Naive thymus-derived CD8-positive, alpha-beta T cell (primary cell): ENCODE measurements at places on chromosomes 16 and 17. TPM values are rescaled to one million over a fixed set of nuclear protein-coding genes. Genes with fewer than 3 reads are reported as not detected.

GRCh38 chr16:58077796-58078195 lies 51.4 kb downstream of the CFAP20 start:
- H3K27ac ChIP-seq: no peak overlapping the region
- H3K36me3 ChIP-seq: peaks cover 5% of the 10 kb centered on the region
- H3K4me1 ChIP-seq: no peaks in the 10 kb centered on the region
- H3K27me3 ChIP-seq: peaks cover 14% of the 10 kb centered on the region
- DNase-seq: no peak

DNA sequence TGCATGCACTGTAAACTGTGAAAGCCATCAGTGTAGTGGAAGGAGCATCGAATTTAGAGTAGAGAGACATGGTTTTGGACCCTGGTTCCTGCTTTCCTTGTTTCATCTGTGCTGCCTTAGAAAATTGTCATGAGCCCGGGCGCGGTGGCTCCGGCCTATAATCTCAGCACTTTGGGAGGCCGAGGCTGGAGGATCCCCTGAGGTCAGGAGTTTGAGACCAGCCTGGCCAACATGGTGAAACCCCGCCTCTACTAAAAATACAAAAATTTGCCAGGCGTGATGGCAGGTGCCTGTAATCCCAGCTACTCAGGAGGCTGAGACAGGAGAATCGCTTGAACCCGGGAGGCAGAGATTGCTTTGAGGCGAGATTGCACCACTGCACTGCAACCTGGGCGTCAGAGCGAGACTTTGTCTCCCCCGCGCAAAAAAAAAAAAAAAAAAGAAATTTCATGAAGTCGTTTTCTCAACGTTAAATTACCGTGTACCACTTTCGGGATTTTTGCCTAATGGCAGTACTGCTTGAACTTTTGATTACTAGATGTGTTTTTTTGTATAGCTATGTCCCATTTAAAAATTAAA lies 912 bp downstream of the COQ7 start:
- H3K36me3 ChIP-seq: no peaks in the 10 kb centered on the region
- H3K27me3 ChIP-seq: no peaks in the 10 kb centered on the region
- peak overlapping the region; percentile 89 for H3K4me3 ChIP-seq
- peaks cover 24% of the 10 kb centered on the region for H3K4me1 ChIP-seq
- DNase-seq: no peak
- peak overlapping the region; percentile 100 for H3K27ac ChIP-seq

- H3K4me3 ChIP-seq: no peak overlapping the region
- H3K36me3 ChIP-seq: no peaks in the 10 kb centered on the region
- no peak overlapping the region for H3K27ac ChIP-seq
- H3K4me1 ChIP-seq: peaks cover 38% of the 10 kb centered on the region
Observed at GRCh38 chr16:4263504-4264436, 9.1 kb downstream of the TFAP4 start.

GRCh38 chr17:41773190-41773588 lies 13.3 kb downstream of the JUP start:
- peaks cover 5% of the 10 kb centered on the region for H3K4me1 ChIP-seq
- H3K27me3 ChIP-seq: no peaks in the 10 kb centered on the region
- H3K27ac ChIP-seq: no peak overlapping the region
- DNase-seq: no peak
- no peaks in the 10 kb centered on the region for H3K36me3 ChIP-seq

DNA sequence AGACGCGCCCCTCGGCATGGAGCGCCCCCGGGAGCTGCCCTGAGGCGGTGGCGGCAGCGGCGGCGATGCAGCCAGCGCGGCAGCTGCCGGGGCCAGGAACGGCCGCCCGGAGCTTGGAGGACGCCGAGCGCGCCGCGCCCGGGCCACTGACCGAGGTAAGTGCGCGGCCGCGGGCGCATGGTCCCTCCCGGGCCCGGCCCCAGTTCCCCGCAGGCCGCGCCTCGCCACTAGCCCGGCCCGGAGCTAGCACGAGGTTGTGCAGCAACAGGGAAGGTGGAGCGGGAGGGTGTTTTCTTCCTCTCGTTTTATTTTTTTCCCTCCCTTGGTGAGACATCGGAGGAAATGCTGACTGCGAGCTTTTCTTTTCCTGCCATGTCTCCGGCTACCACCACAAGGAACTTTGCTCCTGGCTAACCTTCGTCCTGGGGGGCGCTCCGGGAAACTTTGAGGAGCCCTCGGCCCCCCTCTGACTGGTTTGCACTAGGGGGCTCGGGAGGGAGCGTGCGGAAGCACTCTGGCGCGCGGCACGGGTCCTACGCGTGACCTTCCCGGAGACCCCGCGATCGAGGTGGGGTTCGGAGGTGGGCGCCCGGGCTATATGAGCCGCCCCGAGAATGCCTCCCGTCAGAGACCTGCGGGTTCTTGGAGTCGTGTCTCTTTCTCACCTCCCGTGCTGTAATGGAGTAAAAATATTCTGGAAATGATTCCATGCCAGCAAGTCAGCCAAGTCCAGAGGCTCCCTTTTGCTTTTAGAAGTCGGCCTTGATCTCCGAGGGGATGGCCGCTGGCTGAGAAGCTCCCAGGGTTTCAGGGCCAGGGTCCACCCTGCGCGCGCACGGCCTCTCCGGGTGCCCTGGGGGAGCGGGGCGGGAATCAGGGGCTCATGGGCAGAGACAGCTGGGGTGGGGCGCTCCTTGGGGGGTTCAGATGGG lies 868 bp downstream of the KCNJ12 start:
- no peak for DNase-seq
- no peak overlapping the region for H3K27ac ChIP-seq
- peaks cover 4% of the 10 kb centered on the region for H3K27me3 ChIP-seq
- H3K4me1 ChIP-seq: peaks cover 8% of the 10 kb centered on the region
- H3K4me3 ChIP-seq: peak overlapping the region; percentile 67

GRCh38 chr17:70564006-70564620 lies 394.8 kb downstream of the KCNJ2 start:
- peaks cover 3% of the 10 kb centered on the region for H3K27me3 ChIP-seq
- H3K4me3 ChIP-seq: no peak overlapping the region
- H3K27ac ChIP-seq: no peak overlapping the region

DNA sequence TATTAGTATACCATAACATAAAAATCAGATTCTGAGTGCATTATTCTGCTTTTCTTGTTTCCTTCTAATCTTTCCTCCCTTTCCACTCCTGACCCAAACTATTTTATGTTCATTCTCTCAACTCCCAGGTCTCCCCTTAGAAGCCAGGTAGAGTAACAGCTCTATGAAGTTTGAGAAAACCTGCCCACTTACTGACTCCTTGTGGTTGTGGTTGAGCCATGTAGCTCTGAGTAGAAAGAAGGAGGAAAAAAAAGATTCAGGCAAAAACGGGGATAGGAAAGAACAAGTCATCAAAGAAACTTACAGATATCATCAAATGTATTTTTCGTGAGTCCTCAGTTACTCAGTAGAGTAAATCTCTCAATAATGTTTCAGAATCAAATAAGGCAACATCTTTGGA lies 216.7 kb downstream of the PMP22 start:
- H3K4me1 ChIP-seq: no peaks in the 10 kb centered on the region
- no peak for DNase-seq
- no peaks in the 10 kb centered on the region for H3K36me3 ChIP-seq
- H3K4me3 ChIP-seq: no peak overlapping the region

DNA sequence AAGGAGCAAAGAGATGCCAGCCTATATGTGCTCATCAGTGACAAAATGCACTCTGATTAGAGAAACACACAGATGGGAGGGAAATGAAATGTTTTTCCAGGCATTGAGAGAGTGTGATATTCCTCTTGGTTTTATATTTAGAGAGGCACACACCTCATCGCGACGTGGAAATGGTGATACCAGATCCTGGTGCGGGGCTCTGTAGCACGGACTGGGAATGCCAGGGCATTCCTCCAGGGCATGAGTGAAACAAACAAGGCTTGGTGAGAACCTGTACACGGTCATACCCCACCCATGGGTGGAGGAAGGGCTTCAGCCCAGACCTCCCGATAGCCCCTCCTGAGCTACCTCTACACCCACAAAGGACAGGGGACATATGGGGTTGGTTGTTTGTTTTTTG lies 280.2 kb downstream of the C16orf95 start:
- DNase-seq: no peak
- no peaks in the 10 kb centered on the region for H3K36me3 ChIP-seq
- peaks cover 10% of the 10 kb centered on the region for H3K27me3 ChIP-seq
- no peak overlapping the region for H3K27ac ChIP-seq

- DNase-seq: no peak
- no peak overlapping the region for H3K27ac ChIP-seq
- no peaks in the 10 kb centered on the region for H3K36me3 ChIP-seq
- H3K4me3 ChIP-seq: no peak overlapping the region
- no peaks in the 10 kb centered on the region for H3K4me1 ChIP-seq
Observed at GRCh38 chr17:79125503-79125902, 50.9 kb downstream of the ENGASE start.

DNA sequence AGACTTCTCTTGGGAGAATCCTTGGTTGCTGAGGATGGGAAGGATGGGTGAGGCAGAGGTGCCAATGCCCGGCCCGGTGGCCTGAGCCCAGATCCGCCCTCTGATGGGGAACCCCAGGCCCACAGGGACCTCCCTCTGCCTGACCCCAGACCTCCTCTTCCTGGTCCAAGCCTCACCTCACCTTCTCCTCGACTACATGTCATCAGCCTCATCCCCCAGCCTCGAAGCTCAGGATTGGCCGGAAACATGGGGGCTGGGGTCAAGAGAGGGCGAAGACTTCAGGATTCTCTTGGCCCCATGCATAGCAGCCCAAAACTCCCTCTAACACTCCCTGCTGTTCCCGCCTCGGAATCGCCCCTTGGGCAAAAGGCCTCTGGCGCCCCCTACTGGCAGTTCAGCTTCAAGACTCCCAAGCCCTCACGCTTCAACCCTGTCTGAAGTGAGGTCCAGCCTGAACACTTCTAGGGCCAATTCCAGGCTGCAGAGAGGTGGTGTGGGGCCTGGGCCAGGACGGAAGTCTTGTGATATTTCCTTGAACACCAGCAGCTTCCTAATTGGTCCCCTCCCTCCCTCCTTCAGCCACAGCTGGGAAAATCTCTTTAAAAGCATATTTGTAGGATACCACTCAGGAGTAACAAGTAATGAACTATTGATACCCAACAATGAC lies 47.2 kb downstream of the ARHGAP27 start:
- H3K27ac ChIP-seq: no peak overlapping the region
- peaks cover 4% of the 10 kb centered on the region for H3K27me3 ChIP-seq
- H3K36me3 ChIP-seq: no peaks in the 10 kb centered on the region
- DNase-seq: peak; percentile 81

DNA sequence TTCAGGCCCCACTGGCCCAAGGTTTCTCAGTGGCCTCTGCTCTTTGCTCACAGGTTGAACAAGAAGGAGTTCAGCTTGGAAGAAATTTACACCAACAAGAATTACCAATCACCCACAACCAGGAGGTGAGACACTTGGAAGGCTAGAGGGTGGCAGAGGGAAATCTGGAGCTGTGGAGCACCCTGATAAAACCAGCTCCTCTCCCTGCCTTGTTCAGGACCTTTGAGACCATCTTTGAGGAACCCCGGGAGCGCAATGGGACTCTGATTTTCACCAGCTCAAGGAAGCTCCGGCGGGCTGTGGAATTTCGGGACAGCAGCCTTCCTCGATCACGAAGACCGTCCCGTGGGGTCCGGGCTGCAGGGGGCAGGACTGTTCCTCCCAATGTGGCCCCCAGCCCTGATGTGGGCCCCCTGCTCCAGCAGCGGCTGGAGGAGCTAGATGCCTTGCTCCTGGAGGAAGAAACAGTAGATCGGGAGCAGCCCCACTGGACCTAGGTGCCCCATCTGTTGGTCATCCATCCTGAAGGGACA lies 2.4 kb upstream of the FBRS start:
- H3K27ac ChIP-seq: peak overlapping the region; percentile 100
- no peaks in the 10 kb centered on the region for H3K27me3 ChIP-seq
- no peak for DNase-seq
- H3K4me1 ChIP-seq: peaks cover 43% of the 10 kb centered on the region
- H3K36me3 ChIP-seq: peaks cover 4% of the 10 kb centered on the region

DNA sequence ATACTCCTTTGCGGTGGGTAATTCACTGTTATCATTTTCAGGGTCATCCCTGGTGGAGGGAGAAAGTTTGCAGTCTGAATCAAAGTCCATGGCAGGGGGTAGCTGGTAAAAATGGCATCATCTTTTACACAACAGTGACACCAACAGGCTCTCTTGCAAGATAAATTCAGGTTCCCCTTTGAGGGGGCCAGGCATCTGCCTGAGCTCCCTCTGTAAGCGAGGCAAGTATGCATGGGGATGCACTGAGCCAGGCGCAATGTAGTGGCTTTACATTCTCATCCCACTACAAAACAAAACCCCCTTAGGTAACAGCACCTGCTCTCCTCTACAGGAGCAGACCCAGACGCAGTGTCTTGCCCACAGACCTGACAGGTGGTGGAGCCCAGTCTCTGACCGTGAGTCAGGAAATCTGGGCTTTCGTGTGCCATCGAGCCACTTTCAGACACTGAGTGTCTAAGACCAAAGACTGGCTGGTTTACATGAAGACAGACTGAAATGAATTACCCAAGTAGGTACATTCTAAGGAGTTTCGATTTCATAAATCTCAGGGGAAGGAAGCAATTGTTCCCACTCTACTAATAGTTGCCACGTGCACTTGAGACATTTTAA lies 17.7 kb downstream of the LITAFD start:
- DNase-seq: no peak
- H3K27me3 ChIP-seq: no peaks in the 10 kb centered on the region
- no peak overlapping the region for H3K27ac ChIP-seq
- H3K4me3 ChIP-seq: no peak overlapping the region
- no peaks in the 10 kb centered on the region for H3K36me3 ChIP-seq
- no peaks in the 10 kb centered on the region for H3K4me1 ChIP-seq

- peak overlapping the region; percentile 40 for H3K27ac ChIP-seq
- no peaks in the 10 kb centered on the region for H3K27me3 ChIP-seq
- H3K4me1 ChIP-seq: peaks cover 99% of the 10 kb centered on the region
- DNase-seq: no peak
- H3K36me3 ChIP-seq: no peaks in the 10 kb centered on the region
Observed at GRCh38 chr16:89357055-89357816, 133.1 kb downstream of the ANKRD11 start.

SLC5A2 gene
- polyA plus RNA-seq: 2.5 TPM

SPNS3 gene
- 13.7 TPM for polyA plus RNA-seq

ZNF19 gene
- polyA plus RNA-seq: 2.3 TPM

TMC8 gene
- 62.5 TPM for polyA plus RNA-seq

C16orf86 gene
- 4.3 TPM for polyA plus RNA-seq

MTSS2 gene
- 0.28 TPM for polyA plus RNA-seq

NXPH3 gene
- polyA plus RNA-seq: not detected
